ENCODE measurements at places on chromosomes 6 and 20. TPM values are rescaled to one million over a fixed set of nuclear protein-coding genes. Genes with fewer than 3 reads are reported as not detected.

The RIPPLY2 gene
- total RNA-seq, result not detected

- no peak for DNase-seq
Observed at GRCh38 chr20:57173041-57173440, 93.4 kb downstream of the BMP7 start.

The TPBG gene
- total RNA-seq, result 0.35 TPM

GRCh38 chr6:132011582-132011981 is 60.4 kb upstream of the CCN2 start:
- DNase-seq, result no peak

GRCh38 chr6:31727034-31727716 is 1.9 kb downstream of the DDAH2 start:
- peak; percentile 47 for DNase-seq

The NHLRC1 gene
- 0.08 TPM for total RNA-seq

GRCh38 chr20:13342469-13343242 is 121.6 kb downstream of the ISM1 start:
- no peak for DNase-seq

DNA sequence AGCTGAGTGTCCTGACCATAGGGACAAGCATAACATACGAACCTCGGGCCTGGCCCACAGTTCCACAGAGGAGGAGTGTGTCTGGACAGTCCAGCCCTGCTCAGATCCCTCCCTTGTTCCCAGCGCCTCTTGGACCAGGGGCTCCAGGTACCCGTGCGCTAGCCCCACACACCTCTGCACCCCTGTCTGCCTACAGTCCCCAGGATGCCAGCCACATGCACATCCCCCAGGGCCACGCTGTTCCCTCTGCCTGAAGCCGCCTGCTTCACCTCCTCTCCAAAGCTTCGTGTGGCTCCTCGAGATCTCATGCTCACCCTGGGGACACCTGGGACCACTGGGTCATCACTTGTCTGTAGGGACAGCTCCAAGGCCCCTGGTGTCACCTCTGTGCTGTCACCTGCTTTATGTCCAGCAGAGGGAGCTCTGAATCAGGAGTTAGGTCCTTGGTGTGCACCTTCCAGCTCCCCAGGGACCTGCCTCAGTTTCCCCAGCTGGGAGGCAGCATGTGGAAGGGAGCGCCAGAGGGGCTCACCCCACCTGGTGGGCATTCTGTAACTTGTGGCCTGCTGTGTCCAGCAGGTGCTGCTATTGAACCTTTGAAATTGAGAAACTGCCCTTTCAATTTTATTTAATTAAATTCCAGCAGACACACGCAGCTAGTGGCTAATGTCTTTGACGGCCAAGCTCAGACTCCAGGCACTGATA is 7.3 kb upstream of the YTHDF1 start:
- DNase-seq, result peak; percentile 63

GRCh38 chr6:49744259-49744658 is at the start of gene CRISP3:
Gene CRISP3 (minus strand): TSS chr6:49744388. CDS start chr6:49744367, 21 bp downstream.
- no peak for DNase-seq

GRCh38 chr20:56418385-56418861 is 6.4 kb downstream of the CASS4 start:
- peak; percentile 22 for DNase-seq

DNA sequence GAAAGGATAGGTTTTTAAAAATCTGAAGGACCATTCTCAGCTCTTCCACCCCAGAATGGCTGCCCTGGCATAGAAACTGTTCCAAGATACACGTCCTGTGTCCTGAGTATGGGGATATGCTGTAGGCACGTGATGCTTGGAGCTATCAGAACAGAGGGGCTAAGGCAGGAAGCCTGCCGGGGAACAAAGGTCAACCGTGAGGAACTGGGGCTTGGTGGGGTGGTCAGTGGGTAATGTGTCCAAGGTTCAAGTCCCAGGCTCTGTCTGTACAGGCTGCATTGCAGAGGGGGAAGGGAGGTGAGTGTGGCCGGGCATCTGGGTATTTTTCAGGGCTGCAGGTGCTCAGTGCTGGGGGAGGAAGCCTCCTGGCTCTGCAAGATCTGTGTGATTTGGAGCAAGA is 479.6 kb upstream of the CHD6 start:
- no peak for DNase-seq

DNA sequence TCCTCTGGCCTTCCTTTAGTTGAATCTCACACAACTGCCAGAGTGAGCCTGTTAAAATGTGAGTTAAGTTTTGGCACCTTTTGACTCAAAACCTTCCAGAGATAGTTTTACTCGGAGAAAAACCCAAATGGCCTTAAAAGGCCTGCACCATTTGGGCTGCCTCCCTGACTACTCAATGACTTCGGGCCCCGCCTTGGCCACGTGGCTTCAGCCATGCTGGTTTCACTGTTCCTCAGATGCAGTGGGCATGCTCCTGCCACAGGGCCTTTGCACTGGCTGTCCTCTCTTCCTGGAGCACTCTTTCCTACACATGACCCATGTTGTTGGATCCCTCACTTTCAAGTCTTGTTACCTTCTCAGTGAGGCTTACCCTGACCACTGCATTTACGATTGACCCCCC is 18.3 kb downstream of the VEGFA start:
- DNase-seq, result no peak

GRCh38 chr6:156794546-156795354 is 17.6 kb downstream of the ARID1B start:
- no peak for DNase-seq

GRCh38 chr6:144158133-144158532 is 7.8 kb downstream of the STX11 start:
- DNase-seq, result no peak

GRCh38 chr6:305371-306206 is 13.3 kb downstream of the DUSP22 start:
- no peak for DNase-seq

DNA sequence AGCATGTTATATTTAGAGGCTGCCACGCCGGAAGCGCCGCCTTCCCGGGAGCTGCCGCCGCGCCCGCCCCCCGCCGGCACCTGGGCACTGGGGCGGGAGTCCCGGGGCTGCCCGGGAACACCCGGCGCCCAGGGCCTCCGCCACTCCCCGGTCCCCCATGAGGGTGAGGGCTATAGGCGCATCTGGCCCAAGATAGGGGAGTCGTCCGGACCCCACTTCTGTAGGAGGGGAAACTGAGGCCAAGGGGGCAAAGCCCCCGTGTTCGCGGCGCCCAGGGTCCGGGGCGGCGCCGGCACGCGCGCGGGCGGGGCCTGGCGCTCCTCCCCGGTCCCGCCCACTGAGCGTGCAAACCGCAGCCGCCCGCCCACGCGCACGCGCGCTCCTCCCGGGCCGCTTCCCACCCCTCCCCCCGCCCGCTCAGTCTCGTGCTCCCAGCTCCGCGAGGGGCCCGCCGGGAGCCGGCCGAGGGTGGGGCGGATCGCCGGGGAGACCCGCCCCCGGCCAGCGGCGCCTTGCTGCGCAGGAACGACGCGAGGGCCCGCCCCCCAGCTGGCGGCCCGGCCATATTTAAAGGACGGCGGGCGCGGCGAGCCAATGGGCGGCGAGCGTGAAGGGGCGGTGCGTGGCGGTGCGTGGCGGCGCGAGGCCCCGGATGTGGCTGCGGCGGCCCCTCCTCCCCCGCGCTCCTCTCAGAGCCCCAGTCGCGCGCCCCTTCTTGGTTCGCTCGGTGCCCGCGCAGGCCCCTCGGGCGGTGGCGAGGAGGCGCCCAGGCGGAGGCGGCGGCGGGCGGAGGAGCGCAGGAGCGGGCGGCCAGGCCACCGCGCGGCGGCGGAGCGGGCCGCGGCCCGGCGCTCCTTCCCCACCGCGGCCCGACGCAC is at the start of gene LSM14B:
LSM14B (plus strand) TSS at position 700 of the 878 bp plus-strand sequence. CDS start 192 bp downstream, outside the sequence.
- DNase-seq, result peak; percentile 94

DNA sequence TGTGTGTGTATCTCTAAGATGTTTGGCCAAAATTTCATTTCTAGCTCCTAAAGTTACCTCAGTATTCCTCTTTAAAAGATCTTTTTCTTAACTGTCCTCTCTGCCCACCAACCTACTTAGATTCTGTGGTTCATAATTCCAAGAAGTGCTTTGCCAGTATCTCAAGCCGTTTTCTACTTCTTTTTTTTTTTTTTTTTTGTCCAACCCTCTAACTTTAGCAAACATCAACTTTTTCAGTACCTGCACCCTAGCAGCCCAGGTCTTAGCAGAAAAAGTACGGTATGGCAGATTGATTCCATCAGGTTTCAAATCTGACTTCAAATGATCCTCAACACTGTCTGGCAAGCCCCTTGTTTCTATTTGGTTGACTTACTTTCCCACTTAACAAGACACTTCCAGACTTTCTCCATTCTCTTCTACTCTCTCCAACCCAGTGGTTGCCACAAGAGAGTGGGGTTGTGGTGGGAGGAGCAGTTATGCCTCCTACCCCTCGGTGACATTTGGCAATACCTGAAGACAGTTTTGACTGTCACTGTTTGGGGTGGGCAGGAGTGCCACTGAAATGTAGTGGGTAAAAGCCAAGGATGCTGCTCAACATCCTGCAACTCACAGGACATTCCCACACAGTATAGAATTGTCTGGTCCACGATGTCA is 10.8 kb upstream of the MAN1A1 start:
- DNase-seq, result no peak

GRCh38 chr20:59105581-59105980 is 58.0 kb upstream of the ZNF831 start:
- DNase-seq, result no peak

DNA sequence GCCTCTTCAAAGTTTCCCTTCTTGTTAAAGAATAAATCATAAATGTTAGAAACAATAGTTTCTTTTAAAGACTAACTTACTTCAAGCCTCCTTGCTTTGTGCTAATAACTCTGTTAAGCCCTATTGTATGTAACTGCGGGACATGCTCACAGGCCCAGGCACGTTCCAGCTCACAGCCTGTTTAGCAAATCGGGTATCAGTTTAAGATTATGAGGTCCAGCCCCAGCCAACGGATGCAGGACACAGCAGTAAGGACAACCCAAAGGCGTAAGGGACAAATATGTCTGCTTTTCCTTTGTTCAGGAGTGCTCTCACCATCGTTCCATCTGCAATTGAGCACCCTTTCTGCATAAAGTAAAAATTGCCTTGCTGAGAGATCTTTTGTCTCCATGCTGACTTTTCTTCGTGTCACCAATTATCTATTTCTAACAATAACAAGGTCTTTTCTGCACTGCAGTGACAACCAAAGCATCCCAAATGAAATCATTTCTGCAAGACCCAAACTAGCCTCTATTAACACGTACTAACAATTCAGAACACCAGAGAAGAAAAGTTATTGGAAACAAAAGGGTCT is 1.4 kb downstream of the C6orf52 start:
- DNase-seq, result no peak

The SLC22A7 gene
- total RNA-seq, result not detected

DNA sequence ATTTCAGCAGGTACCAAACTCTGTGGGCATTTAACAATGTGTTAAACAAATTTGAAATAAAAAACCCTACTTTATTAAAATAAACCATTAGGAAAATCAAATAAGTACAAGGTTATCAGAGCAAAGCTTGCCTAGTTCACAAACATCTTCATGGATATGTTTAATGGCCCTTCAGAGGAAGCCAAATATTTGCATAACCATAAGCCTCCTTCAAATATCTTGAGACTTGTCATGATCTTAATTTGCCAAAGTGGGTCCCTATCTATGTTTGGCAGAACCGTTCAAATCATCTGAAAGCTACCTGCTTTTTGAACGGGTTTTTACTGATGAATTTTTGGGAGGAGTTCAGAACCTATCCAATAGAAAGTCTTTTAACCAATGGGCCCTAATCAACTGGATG is 176.3 kb downstream of the BACH2 start:
- no peak for DNase-seq
